ENCODE measurements at places on chromosomes 2 and 18.

DNA sequence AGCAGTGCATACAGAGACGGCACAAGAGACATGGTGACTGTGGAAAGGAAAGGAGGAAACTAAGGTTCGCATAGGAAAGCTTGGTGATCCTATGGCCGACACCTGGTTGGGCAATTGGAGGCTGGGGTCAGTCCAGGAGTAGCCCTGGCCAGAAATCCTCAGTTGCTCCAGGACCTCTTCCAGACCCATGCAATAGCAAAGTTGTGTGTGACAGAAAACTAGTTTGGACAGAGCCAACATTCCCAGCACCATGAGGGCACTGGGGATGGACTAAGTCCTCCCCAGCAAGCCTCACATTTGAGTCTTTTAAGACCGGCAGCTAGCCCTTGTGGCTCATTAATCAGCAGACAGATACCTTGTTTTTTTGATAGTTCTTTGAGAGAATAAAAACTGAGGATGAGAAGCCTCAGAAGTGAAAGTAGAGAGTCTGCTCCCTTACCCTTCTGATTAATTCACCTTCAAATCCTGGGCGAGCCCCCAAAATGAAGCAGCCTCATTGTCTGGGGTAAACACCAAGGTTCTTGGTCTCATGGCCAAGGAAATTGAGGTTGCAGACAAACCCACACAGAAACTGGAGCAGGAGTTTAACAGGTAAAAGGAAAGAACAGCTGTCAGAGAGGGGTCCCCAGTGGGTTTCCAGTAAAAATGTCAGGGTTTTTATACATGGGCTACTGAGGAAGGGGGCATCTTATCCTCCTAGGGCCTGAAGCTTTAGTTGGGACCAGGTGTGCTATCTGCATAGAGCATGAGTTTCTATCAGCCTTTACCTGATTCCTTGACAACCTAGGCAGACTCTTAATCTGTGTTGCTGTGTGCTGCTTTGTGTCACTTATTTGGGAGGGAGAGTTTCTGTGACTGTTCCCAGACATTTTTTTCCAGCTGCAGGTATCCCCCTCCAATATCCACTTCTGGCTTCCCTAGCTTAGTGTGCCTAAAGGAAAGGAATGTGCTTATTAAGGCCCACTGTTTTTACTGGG lies 39.1 kb downstream of the STK17B start:
- DNase-seq, result peak; percentile 49

DNA sequence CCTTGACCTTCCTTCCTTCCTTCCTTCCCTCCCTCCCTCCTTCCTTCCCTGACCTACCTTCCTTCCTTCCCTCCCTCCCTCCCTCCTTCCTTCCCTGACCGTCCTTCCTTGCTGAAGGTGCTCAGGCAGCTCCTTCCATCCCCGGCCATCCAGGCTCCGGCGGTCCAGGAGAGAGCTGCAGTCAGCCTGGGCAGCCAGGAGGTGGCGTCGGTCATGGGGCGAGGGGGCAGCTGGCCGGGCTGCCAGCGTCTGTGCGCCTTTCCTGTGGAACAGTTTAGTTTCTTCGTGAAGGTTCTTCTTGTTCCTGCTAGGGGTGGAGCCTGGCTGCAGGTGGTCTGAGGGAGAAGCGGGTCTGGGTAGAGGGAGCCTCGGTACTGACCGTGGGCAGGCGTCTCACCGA lies 15.7 kb downstream of the GPR35 start:
- DNase-seq, result no peak

- DNase-seq, result no peak
Observed at GRCh38 chr2:143524119-143524553, 394.9 kb downstream of the ARHGAP15 start.

- DNase-seq, result no peak
Observed at GRCh38 chr2:16417726-16418125, 247.9 kb downstream of the CYRIA start.

GRCh38 chr2:98608962-98609604 lies 694 bp downstream of the UNC50 start:
- DNase-seq, result no peak

- no peak for DNase-seq
Observed at GRCh38 chr18:58865033-58865590, 435 bp downstream of the ZNF532 start.

- DNase-seq, result no peak
Observed at GRCh38 chr18:44731530-44732237, 51.0 kb downstream of the SETBP1 start.

DNA sequence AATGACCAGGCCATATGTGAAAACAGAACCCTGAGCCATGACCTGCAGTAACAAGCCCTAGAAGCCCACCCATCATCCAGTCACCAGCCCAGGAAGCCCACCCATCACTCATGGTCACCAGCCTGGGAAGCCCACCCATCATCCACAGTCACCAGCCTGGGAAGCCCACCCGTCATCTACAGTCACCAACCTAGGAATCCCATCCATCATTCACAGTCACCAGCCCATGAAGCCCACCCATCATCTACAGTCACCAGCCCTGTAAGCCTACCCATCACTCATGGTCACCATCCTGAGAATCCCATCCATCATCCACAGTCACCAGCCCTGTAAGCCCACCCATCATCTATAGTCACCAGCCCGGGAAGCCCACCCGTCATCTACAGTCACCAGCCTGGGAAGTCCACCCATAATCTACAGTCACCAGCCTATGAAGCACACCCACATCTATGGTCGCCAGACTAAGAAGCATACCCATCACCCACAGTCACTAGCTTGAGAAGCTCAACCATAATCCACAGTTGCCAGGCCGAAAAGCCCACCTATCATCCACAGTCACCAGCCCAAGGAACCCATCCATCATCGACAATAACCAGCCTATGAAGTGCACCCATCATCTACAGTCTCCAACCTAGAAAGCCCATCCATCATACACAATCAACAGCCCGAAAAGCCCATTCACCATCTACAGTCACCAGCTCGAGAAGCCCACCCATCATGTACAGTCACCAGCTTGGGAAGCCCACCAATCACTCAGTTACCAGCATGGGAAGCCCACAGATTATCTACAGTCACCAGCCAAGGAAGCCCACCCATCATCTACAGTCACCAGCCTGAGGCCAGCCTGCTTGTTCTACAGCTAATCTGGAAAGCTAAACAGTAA lies 91.9 kb downstream of the TWIST2 start:
- no peak for DNase-seq

- DNase-seq, result no peak
Observed at GRCh38 chr2:168056242-168056787, 191.1 kb downstream of the STK39 start.

- peak; percentile 36 for DNase-seq
Observed at GRCh38 chr2:16665748-16666448, at the start of gene CYRIA. Gene CYRIA (minus strand): TSS chr2:16665834. CDS start chr2:16588119, 77,715 bp downstream.

DNA sequence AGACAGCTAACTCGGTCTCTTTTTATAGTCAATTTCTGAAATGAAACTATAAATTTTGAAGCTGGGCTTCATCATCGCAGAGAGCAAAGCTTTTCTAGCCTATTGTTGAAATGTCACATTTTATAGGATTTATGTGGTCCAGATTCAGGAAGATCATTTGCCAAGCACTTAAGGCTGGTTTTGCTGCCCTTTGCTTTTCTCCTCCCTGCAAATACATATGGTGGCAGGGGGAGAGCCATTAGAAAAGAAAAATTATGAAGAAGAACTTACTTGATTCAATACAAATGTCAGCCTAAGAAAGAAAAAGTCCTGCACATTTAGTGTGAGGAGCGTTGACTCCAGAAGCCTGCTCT lies 206.9 kb upstream of the NRP2 start:
- no peak for DNase-seq

GRCh38 chr2:70982971-70983370 lies 4.5 kb downstream of the ANKRD53 start:
- no peak for DNase-seq

- DNase-seq, result no peak
Observed at GRCh38 chr2:135664623-135665068, 77.0 kb upstream of the UBXN4 start.
